NCI-H2029 (cell line): ENCODE measurements at places on chromosomes 7 and 10.

GRCh38 chr7:103065667-103066066 is 8.9 kb downstream of the FBXL13 start:
- DNase-seq, result no peak

DNA sequence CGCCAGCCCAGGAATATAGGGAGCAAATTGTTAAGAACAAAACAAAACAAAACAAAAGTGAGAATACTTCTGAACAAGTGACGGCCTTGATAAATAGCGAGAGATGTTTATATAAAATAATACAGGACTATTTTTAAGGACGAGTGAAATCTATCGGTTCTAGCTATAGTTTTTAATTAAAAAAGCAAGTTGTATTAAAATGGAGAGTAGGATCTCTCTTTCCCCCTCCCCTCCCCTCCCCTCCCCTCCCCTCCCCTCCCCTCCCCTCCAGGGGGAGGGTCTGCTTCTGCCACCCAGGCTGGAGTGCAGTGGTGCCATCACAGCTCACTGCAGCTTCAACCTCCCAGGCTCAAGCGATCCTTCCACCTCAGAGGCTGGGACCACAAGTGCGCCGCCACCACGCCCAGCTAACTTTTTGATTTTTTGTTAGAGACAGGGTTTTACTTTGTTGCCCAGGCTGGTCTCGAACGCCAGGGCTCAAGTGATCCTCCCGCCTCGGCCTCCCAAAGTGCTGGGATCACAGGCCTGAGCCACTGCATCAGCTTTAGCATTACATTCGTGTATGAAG is 440 bp upstream of the TCAF1 start:
- DNase-seq, result no peak

DNA sequence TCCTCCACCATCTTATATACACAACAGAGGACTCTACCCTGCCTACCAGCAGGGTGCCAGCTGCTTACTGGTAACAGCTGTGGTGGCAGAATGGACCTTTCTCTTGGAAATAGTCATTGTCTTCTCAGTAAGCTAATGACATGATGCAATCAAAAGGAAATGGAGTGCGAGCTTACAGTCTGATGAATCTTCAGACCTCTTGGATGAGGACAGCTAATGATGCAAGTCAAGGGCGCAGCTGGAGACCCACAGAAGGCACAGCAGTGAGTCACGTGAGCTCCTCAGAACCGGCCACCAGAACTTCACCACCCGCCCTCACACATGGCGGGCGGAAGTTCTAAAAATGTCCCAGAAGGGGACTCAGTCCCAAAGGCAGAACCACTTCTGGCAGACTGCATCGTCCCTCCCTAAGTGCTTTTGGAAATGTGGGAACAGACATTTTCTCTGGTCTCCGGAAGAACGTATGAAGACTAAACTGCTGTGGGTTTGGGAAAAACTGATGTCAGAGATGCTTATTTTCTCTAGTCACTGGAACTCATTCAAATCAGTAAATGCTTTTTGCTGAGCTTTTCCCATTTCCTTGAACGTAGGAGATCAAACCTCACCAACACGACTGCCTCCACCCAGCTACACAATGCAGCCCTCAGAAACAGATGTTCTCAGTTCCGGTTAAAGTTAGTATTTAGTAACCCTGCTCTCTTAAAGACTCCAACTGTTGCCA is 96.4 kb downstream of the FAS start:
- DNase-seq, result no peak

GRCh38 chr10:76080451-76080850 is 649.0 kb downstream of the LRMDA start:
- no peak for DNase-seq

GRCh38 chr7:7595451-7595850 is 28.8 kb downstream of the MIOS start:
- peak; percentile 10 for DNase-seq

DNA sequence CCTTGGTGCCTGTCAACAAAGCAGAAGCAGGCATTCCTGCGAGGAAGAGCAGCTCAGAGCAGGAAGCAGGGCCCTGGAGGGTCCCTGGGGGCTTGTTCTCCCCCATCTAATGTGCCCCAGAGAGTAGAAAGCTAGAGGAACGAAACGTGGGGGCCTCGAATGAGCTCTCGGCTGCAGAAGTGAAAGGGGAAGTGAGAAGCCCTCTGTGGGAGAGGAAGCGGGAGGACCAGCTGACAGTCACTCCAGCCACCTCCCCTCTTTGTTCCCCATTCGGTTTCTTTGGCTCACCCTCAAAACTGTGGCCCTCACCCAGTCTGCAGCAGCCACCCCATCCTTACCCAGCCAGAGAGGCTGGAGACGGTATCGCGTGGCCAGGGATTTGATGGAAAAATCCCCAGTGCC is 25.0 kb downstream of the C10orf105 start:
- no peak for DNase-seq

DNA sequence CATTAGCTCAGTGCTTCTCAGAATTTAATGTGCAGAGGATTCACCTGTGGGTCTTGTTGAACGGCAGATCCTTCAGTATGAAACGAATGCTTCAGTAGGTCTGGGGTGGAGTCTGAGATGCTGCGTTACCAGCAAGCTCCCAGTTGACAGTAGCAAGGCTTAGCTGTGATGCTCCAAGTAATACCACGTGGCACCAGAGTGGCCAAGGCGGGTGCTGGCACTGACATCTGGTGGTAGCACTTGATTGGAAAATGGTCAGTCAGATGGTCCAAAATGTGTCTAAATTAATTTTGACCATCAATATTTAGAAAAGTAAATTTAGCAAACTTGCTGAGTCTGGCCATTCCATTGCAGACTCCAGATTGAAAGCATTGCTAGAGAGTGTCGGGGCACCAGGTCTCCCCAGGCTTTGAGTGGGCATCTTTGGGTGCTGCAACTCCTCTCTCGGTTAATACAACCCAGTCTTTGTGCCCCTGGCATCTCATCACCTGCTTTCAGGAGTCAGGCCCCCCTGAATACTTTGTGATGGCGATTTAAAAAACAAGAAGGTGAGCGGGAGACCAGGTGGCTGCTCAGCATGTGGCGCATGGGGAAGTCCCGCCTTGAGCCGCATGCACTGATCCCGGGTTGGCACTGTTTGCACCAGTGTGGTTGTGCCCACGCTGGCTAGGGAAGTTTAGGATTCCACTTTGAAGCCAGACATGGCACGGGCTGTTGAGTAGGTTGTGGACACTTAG is 130.1 kb downstream of the NT5C2 start:
- no peak for DNase-seq

GRCh38 chr10:95872158-95872711 is 35.5 kb upstream of the CC2D2B start:
- DNase-seq, result no peak
